ENCODE measurements at places on chromosomes 5 and 9.

DNA sequence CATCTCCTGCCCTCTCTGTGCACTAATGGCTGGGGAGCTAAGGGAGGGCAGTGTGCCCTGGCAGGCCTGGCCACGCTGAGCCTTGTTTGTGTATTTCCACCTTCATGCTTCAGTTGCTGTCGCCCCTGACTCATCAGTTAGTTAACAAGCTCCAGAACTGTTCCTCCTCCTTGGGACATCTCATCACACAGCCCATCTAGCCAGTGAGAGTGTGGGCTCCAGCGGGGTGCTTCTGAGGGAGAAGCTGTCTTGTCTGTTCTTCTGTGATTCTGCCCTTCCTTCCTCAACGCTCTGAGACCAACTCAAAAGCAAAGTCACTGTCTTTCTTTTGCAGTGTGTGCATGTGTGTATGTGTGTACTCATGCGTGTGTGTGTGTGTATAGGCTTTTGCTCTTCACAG lies 58.3 kb upstream of the CPEB4 start:
- DNase-seq: no peak

- no peak for DNase-seq
Measured at GRCh38 chr5:32565145-32565544, 20.2 kb upstream of the SUB1 start.

DNA sequence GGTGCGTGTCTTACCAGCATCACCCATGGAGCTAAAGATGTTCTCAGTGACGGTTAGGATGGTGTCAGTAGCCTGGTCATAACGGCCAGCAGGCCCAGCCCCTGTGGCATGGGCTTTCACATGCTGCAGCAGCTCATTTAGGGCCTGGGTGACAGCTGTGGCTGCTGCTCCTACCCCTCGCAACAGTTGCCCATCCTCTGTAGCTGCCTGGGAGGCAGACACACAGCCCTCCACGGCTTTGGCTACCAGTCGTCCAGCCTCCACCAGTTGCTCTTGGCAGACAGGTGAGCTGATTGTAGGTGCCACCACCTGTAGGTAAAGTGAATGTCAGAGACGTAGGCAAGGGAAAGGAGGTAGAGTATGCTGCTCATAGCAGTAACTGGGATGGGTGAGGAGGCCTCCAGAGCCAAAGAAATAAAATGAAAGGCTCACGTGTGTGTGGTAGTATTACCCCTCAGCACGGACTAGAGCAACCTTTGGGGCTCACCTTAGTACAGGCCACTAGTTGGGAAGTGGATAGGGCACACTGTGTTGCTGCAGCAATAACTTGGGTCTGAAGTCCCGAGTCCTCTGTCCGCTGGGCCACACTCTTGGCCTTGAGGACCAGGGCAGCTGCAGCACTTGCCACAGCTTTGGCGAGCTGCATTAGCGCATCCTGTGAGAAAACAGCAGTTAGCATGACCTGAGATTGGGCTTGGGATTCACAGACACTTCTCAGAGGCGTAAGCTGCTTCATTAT lies 14.7 kb downstream of the TLN1 start:
- no peak for DNase-seq

DNA sequence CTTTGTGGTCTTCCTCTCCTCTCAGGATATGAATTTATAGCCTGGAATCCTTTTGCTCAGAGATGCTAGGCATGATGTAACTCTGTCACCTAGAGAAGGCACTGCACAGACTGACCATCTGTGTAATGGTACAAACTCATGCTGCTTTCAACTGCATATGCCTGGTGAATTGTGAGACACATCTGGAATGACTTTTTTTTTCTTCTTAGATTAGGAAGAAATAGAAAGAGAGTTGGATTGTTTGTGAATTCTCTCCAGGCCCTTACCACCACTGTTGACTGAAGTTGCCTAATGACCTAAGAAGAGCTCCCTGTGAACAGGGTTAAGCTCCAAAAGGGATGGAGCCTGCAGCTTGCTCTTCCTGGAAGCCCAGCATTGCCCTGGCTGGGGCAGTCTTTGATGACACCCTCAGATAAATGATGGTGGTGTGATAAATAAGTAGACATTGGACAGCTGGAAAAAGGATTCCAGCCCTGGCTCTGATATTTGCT lies 47.8 kb upstream of the TRIM32 start:
- DNase-seq: no peak

DNA sequence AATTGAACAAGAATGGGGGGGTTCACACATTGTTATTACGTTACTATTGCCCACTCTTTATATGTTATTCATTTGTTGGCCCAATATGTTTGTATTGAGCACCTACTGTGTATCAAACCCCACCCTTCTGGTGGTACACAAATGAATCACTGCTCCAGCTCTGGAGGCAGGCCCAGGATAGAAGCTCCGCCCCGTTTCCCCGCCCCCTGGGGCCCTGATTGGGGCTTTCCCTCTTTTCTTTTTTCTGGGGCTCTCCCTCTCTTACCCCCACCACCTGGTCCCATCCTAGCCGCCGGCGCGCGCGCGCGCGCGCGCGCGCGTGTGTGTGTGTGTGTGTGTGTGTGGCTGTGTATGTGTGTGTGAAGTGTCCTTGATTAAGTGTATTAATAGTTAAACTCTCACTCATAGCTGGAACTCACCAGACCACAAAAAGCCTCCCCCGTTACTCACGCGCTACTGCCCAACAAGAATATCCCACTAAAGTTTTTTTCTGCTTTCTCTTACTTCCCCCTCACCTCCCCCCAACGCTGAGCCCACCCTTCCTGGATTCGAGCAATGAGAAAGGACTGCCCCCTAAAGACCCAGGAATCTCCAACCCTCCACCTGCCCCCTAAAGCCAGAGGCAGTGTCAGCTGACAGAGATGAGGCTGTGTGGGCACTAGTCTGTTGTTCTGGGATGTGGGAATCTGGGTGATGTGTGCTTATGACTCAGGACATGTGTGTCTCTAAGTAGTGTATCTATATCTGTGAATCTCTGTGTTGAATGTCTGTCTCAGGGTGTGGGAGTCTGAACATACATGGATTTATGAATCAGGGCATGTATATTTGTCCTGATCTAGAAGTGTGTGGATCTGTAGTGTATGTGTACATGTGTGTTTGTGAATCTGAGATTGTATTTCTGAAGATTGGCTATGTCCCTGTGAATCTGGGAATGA lies 4.0 kb downstream of the CXXC5 start:
- peak; percentile 71 for DNase-seq

DNA sequence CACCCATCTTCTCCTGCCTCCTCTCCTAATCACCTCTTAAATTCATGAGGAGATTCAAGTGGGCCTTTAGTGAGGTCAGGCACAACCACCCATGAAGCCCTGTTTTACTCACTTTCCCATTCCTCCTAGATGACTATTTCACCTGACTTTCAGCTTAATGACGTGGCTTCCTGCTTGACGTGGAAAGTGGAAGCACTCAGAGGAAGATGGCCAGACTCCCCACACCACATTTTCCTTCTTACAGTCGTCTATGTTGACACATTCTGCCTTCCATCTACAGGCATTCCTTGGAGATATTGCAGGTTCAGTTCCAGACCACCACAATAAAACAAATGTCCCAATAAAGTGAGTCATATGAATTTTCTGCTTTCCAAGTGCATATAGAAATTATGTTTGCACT lies 146.4 kb upstream of the TAS2R1 start:
- DNase-seq: no peak

GRCh38 chr5:161700065-161700464 lies 14.5 kb downstream of the GABRA6 start:
- DNase-seq: no peak

GRCh38 chr9:36023260-36024048 lies 13.3 kb upstream of the RECK start:
- peak; percentile 65 for DNase-seq

DNA sequence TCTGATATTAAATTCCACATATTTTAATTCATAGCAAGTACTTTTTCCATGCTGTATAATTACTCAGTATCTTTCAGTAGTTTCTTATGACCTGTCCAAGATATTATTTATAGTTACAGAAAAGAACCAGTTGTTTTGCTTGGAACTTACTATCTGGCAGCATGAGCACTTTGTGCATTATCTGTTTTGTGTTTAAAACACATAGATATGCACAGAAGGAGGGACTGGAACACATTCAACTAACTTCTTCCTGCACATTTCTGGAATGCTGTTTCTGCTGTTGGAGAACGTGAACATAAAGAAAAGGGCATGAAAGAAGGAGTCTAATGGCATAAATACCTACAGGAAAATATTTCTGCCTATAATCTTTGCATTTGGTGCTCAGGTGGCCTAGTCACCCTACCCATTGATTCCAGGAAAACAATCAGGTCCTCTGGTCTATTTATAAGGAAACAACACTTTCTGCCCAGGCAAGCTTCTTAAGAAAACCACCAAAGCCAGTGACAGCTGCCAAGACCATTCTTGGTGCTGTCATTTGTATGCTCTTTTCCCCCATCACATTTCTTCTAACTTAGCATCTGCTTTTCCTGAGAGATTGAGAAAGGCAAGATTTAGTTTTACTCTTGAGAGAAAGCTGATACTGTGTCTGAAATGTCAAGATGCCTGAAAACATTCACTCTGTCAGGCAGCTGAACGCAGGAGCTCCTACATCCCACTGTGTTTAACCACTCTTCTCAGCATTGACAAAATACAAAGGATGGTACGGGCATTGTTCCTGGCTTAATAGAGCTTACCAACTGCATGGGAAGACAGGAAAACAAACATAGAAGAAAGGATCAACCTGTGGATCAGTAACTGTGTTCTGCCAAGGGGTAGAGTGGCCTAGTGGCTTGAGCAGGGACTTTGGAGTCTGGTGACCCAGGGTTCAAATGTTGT lies 40.3 kb downstream of the RAB3C start:
- DNase-seq: no peak

DNA sequence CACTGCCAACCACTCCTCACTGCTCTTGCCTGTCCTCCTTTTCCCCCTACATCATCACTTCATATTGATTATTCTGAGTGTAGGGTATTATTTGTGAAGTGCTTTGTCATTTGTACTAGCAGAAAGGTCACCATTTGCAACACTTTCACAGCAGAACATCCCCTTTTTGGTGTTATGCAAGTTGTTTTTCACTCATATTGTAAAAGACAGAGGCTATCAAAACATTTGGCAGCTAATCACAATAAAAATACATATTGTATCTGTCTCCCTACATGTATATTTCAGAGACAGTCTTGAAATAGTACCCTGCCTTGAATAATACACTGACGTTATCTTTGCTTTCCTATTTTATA lies 82.3 kb downstream of the ANXA1 start:
- no peak for DNase-seq

- no peak for DNase-seq
Measured at GRCh38 chr9:28598408-28598807, 1025.1 kb upstream of the C9orf72 start.

- DNase-seq: no peak
Measured at GRCh38 chr5:54291498-54291897, 18.9 kb downstream of the ARL15 start.

- DNase-seq: no peak
Measured at GRCh38 chr5:27008604-27009539, 29.5 kb downstream of the CDH9 start.

GRCh38 chr9:72460342-72461312 lies 60.8 kb upstream of the TMC1 start:
- no peak for DNase-seq

DNA sequence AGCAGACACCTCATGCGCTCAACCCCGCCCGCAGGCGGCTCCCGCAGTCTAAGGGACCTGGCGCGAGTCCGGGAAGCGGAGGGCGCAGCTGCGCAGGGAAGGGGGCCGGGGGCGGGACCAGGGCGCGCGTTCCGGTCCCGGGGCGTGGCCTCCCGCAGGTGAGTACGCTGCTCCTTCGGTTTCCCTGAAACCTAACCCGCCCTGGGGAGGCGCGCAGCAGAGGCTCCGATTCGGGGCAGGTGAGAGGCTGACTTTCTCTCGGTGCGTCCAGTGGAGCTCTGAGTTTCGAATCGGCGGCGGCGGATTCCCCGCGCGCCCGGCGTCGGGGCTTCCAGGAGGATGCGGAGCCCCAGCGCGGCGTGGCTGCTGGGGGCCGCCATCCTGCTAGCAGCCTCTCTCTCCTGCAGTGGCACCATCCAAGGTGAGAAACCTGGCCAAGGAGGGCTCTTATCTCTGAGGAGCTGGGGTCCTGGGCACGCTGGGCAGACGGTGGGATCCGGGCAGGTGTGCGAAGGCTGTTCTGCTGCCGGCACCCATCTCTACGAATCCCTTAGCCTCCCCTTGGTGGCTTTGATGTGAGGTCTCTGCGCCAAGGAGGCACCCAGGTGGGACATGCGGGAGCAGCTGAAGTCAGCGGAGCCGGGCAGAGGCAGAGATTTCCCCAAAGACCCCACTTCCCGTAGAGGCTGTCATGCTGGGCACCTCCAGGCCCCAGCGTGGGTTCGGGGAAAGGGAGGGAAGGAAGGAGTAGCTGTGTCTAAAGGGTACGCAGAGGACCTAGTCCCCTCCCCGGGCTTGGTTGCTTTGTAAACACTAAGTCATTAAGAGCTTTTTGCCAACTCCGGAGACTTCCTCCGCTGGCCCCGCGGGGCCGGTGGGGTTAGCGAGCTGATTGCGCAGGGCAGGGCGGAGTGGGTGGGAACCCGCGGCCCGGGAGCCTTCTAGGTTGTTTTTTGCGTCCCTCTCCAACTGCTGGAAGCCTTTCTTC lies at the start of gene F2RL1:
Gene F2RL1 (plus strand): TSS at position 187 of the 988 bp plus-strand sequence. CDS start 153 bp downstream, at position 340.
- peak; percentile 46 for DNase-seq

DNA sequence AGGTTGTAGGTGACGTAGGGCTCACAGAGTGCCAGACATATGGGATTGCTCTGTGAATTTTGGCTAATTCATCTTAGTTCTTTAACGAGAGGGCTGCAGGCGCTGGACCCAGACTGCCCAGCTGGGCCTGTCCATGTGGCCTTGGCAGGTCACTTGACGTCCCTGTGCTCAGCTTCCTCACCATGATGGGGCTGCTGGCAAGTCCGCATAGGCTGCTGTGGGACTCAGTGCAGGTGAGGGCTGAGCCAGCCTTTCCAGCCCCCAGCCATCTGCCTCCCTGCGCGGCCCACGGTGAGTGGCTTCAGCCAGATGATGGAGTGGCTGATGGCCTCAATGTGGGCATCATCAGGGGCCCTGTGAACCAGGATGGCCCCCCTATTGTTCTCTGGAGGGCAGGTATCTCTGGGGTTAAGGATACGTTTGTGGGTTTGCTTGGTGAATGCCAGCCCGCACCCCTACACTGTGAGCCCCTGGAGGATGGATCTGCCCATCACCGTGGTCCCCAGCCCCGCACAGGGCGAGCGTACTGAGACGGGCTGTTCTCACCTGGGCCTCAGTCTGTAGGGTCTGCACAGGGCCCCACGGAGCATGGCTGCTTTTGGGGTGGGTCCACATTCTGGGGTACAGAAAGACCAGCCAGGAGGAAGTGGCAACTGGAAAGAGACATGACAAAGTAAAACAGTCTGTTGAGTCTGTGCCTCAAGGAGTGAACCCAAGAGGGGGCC lies 3.7 kb downstream of the CARD19 start:
- no peak for DNase-seq

DNA sequence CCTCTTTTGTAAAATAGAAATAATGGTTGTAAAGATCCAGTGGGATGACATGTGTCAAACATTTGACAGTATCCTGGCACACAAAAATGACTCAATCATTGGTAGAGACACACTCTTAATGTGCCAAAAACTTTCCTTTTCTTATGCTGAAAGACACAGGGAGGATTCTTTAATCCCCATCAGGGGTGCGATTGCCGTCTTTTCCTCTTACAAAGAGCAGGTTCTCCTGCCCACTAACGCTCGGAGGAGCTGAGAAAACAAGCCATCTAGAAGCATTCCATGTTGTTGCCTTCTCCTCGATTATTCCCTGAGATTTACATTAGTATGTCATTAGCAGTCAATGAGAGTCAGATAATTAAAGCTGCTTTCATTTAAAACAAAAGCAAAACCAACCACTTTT lies 342.6 kb upstream of the CCNH start:
- no peak for DNase-seq

Measured in CD4-positive, alpha-beta T cell treated with Interleukin-4 for 4 hours (primary cell).